BJ (cell line): ENCODE measurements at places on chromosomes 5 and 9.

GRCh38 chr5:81924442-81924841 lies 47.4 kb upstream of the ATG10 start:
- DNase-seq: no peak

- no peak for DNase-seq
Observed at GRCh38 chr9:123678038-123678877, 251.7 kb downstream of the DENND1A start.

GRCh38 chr9:79946712-79947111 lies 374.9 kb downstream of the TLE4 start:
- no peak for DNase-seq

GRCh38 chr9:70813141-70813540 lies 308.3 kb downstream of the TRPM3 start:
- DNase-seq: no peak

DNA sequence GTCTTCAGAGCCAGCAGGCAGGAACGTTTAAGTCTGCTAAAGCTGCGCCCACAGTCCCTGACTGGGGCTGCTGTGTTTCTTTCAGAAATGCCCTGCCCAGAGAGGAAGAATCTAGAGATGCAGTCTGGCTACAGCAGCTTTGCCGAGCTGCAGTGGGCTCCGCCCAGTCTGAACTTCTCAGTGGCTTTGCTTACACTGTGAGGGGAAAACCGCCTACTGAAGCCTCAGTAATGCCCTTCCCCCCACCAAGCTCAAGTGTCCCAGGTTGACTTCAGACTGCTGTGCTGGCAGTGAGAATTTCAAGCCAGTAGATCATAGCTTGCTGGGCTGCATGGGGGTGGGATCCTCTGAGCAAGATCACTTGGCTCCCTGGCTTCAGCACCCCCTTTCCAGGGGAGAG lies 78.4 kb downstream of the SREK1 start:
- no peak for DNase-seq

DNA sequence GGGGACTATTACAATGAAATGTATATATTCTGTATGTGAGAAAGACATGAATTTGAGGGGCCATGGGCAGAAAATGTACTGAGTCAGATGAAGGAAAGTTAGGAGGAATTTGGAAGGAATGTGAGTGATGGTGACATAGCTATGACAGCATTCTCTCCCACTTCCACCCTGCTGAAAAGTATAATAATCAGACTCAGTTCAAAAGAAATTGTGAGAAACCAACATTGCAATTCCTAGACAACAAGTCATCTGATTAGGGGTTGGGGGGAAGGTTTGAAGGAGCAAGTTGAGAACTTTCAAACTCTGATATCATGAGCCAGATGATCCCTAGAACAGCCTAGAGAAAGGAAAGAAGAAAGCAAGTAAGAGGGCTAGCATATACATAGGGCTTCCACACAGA lies 370.6 kb downstream of the DMRTA1 start:
- DNase-seq: no peak

DNA sequence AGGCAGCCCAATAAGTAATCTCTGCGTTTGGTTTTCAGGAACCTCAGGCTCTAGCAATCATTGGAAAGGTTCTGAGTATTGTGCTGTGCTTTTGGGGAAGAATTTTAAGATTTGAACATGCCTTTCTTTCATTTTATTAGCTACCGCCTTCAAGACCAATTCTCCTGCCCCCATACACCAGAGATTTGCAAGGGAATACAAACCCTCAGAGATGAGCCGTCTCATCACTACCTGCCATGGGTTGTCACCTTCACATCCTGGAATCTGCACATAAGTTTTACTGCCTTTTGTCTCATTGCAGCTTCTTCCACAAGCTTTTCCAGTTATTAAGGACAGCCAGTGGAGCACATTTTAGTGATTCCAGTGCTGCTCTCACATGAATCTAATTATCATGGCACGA lies 11.7 kb upstream of the TMED7 start:
- DNase-seq: no peak

- no peak for DNase-seq
Observed at GRCh38 chr5:154346427-154346826, 99.4 kb upstream of the SAP30L start.

- DNase-seq: no peak
Observed at GRCh38 chr5:69043655-69043996, 50.2 kb upstream of the SLC30A5 start.

DNA sequence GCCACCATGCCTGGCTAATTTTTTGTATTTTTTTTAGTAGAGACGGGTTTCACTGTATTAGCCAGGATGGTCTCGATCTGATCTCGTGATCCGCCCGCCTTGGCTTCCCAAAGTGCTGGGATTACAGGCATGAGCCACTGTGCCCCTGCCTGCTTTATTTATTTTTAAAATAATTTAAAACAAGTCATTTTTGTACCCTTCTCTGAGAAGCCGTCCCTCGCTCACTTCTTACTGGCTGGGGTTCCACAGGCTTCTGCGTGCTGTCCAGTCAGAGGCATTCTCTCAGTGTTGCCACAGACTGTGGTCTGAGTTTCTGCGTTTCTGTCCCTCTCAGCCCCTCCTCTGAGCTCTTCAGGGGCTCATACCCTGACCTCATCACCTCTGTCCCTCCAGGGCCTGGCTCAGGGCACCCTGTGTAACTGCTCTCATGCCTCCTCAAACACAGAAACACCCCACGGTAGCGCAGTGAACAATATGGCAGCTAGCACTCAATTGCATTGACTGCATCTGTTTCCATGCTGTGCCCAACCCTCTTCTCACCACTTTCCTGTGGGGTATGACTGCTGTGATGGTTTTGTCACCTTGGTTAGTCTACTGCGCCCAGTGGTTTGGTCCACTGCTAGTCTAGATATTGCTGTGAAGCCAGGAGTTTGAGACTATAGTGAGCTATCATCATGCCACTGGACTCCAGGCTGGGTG lies 44.3 kb upstream of the SH3PXD2B start:
- DNase-seq: no peak

- no peak for DNase-seq
Observed at GRCh38 chr5:169609716-169610115, 26.1 kb downstream of the SPDL1 start.

DNA sequence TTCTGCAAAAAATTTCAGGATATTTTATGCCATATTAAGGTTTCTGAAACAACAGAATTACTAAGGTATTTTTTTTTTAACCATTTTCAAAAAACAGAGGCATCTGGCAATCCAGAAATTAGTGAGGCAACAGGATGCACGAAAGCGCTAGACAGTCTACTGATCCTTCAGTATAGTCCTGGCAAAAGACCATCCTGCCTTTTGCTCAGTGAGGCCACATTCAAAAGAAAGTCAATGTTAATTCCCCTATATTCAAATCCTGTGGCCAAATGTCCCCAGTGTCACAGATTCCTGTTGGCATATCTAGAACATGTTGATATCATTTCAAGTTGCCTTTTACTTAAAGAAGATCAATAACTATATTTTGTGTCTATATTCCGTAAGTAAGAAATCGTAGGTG lies 13.1 kb upstream of the NFIB start:
- DNase-seq: no peak

GRCh38 chr9:107409581-107410389 lies 79.8 kb downstream of the KLF4 start:
- DNase-seq: no peak

DNA sequence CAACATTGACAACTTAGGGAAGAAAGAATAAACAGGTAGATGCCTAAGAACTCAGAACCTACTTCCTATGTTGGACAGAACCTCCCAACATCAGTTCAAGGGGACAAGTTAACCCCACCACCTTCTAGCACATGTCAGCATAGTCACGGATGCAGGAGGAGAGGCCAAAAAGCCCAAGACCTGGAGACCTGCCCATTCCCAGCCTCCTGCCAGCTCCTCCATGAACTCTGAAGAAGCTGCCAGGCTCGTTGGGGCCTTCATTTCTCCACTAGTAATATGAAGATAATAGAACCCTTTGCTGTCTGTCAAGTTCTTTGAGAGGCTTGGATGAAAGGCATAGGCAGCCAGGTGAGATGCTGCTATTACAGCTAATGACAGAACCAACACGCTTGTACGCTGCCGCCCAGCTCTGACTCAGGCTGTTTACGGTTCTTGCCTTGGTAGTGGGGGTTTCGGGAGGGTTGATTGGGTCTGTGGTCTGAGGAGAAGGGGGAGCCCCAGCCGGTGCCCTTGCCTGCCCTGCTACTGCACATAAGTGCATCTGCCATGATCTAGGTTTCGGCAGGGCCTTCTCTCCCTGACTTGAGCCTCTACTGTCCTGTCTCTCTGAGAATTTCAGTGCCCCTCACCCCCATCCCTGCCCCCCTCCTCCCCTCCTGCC lies 82.2 kb downstream of the NRG2 start:
- DNase-seq: no peak

GRCh38 chr5:59275510-59276324 lies 617.8 kb downstream of the PDE4D start:
- DNase-seq: no peak

GRCh38 chr9:5643005-5643624 lies 14.2 kb downstream of the RIC1 start:
- no peak for DNase-seq
